ENCODE measurements at places on chromosomes 6 and 20. TPM values are rescaled to one million over a fixed set of nuclear protein-coding genes. Genes with fewer than 3 reads are reported as not detected.

DNA sequence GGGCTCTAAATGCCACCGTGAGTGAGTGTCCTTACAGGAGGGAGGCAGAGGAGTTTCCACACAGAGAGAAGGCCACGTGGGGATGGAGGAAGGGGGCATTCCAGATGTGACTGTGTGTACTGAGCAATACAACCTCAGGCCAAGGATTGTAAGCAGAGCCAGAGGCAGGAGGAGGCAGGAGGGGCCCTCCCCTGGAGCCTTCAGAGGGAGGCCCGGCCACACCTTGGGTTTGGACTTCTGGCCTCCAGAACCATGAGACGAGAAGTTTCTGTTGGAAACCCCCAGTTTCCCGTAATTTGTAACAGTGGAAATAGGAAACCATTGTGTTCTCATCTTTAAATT, 9.3 kb upstream of the KIF25 start:
- H3K27me3 ChIP-seq, result no peaks in the 10 kb centered on the region
- no peaks in the 10 kb centered on the region for H3K36me3 ChIP-seq
- no peak for DNase-seq
- no peaks in the 10 kb centered on the region for H3K4me1 ChIP-seq
- no peak overlapping the region for H3K4me3 ChIP-seq
- H3K27ac ChIP-seq, result peak overlapping the region; percentile 6

DNA sequence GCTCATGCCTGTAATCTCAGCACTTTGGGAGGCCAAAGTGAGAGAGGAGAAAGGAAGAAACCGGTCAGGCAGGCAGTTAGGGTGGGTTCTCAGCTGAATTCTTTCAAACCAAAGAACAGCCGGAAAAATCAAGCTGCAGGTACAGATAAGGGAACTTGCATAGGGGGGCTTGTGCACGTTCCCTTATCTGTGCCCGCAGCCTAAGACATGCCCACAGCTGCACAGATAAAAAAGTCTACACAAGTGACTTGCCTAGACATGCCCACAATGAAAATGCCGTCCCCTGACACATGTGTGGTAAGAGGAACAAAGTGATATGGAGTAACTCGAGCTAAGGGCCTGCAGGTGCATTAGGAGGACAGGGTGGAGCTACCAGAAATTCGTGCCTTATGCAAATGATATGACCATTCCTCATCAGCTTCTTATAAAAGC, 175.8 kb upstream of the SALL4 start:
- no peak for DNase-seq
- no peaks in the 10 kb centered on the region for H3K36me3 ChIP-seq
- no peaks in the 10 kb centered on the region for H3K27me3 ChIP-seq
- H3K4me3 ChIP-seq, result no peak overlapping the region
- H3K27ac ChIP-seq, result no peak overlapping the region

GRCh38 chr6:31142361-31142761, 3.5 kb upstream of the PSORS1C2 start:
- H3K27ac ChIP-seq, result peak overlapping the region; percentile 25
- peaks cover 7% of the 10 kb centered on the region for H3K36me3 ChIP-seq
- no peak for DNase-seq
- no peaks in the 10 kb centered on the region for H3K4me1 ChIP-seq
- no peak overlapping the region for H3K4me3 ChIP-seq

DNA sequence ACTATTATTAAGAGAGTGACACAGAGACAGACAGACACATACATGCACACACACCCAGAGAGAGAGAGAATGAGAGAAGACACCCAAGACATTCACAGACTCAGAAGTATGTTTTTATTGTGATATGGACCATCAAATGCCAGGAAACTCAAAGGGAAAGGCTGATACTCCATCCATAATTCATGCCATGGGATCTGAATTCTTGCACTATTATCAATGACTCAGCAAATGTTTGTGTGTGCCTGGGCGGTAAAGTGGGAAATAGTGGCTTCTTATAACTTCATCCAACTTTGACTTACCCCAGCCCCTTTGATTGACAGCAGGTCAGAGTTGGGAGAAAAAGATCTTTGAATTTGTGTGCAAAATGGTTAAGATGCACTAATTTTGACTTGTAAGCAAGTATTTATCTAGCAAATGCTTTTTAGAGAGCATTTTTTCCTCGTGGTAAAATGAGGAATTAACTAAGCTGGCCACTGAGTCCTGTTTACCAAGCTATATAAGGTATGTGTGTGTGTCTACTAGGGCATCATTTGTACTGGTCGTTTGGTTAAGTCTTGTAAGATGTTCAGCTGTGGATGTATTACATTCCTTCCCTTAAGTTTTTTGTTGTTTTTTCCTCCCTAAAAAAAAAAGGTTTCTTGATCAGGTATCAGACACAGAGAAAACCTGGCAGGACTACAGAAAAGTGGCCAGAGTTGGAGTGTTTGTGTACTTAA, 3.0 kb upstream of the CCN2 start:
- no peak for DNase-seq
- no peaks in the 10 kb centered on the region for H3K4me1 ChIP-seq
- no peak overlapping the region for H3K4me3 ChIP-seq
- peak overlapping the region; percentile 58 for H3K27ac ChIP-seq

DNA sequence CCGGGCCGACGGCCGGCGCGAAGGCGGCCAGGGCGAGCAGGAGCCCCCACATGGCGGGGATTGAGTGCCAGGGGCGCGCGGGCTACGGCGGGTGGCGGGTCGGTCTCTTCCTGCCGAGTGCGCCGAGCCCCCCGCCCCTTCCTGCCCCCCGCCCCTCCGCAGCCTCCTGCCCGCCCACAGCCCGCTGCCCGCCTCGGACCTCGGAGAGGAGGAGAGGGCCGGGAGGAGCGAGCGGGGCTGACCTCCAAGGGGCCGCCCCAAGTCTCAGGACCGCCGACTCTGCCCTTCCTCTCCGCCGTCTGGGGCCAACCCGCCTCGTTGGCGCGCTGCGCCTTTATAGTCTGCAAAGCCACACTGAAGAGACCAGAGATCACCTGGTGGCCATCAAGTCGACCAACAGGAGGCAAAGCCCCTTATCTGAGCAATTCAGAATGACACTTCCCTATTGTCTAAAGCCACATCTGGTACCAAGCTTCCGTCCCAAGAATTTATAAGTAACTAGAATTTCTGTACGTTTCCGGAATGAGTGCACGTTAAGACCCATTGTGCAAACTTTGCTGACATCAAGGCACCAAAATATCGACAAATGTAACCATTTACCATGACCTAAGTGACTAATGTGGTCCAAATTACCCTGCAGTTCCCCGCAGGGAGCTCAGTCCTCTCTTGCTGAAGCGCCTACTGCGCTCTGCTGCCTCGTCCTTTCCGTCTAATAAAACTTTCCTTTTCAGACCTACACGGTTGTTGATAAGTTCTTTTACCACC, at the start of gene CPXM1:
TSS of gene CPXM1 (minus strand) at position 107 of the 765 bp plus-strand sequence. CDS start at position 52, 55 bp downstream.
- no peaks in the 10 kb centered on the region for H3K36me3 ChIP-seq
- no peaks in the 10 kb centered on the region for H3K4me1 ChIP-seq
- no peak within 1 kb of the TSS for H3K27ac ChIP-seq
- DNase-seq, result no peak

- H3K4me3 ChIP-seq, result no peak overlapping the region
- H3K36me3 ChIP-seq, result no peaks in the 10 kb centered on the region
- peak; percentile 75 for DNase-seq
- H3K27me3 ChIP-seq, result no peaks in the 10 kb centered on the region
- peaks cover 19% of the 10 kb centered on the region for H3K4me1 ChIP-seq
- H3K27ac ChIP-seq, result no peak overlapping the region
Observed at GRCh38 chr6:47097092-47097945, 55.2 kb upstream of the ADGRF1 start.

- H3K4me3 ChIP-seq, result no peak overlapping the region
- no peak for DNase-seq
- peak overlapping the region; percentile 71 for H3K27ac ChIP-seq
Observed at GRCh38 chr6:36825994-36826393, 13.2 kb downstream of the CPNE5 start.

GRCh38 chr6:45728674-45729073, 287.0 kb downstream of the CLIC5 start:
- no peaks in the 10 kb centered on the region for H3K27me3 ChIP-seq
- DNase-seq, result no peak
- no peak overlapping the region for H3K27ac ChIP-seq
- no peaks in the 10 kb centered on the region for H3K4me1 ChIP-seq

- no peaks in the 10 kb centered on the region for H3K27me3 ChIP-seq
- peaks cover 54% of the 10 kb centered on the region for H3K4me1 ChIP-seq
- H3K4me3 ChIP-seq, result peak overlapping the region; percentile 76
- H3K27ac ChIP-seq, result peak overlapping the region; percentile 95
- no peak for DNase-seq
Observed at GRCh38 chr6:34390531-34391472, 1.7 kb downstream of the NUDT3 start.

DNA sequence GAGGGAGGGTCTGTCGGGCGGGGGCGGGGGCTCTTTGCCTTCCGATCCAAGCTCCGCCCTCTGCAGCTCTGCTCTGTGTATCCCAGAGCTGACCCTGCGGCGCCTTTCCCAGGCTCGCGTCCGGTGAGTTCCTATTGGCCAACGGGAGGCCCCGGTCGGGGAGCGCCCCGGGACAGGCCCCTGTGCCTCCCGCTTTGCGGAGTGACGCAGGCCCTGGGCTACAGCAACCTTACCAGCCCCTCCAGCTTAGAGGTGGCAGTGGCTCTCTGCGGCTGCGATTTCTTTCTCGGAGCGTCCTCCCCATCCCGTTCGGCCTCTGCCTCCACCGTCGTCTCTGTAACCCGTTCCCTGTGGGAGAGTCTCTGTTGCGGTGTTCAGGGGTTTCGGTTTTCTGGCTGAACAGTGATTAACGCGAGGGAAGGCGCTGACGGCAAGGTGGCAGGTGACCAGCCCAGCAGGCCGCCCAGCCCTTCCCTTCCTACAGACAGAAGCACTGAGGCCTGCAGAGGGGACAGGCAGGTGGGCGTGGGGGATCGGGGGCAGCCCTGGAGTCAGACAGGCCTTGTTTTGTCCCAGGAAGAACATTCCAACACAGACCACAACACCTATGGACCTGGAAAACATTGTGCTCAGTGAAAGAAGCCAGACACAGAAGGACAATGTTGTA, 18.1 kb upstream of the CEBPB start:
- H3K4me3 ChIP-seq, result peak overlapping the region; percentile 46
- H3K36me3 ChIP-seq, result no peaks in the 10 kb centered on the region
- H3K27ac ChIP-seq, result peak overlapping the region; percentile 93
- no peaks in the 10 kb centered on the region for H3K27me3 ChIP-seq
- H3K4me1 ChIP-seq, result peaks cover 20% of the 10 kb centered on the region
- DNase-seq, result peak; percentile 93

GRCh38 chr20:53494753-53495152, 98.9 kb downstream of the ZNF217 start:
- H3K4me3 ChIP-seq, result no peak overlapping the region
- H3K27me3 ChIP-seq, result no peaks in the 10 kb centered on the region
- DNase-seq, result no peak
- H3K36me3 ChIP-seq, result no peaks in the 10 kb centered on the region
- H3K4me1 ChIP-seq, result no peaks in the 10 kb centered on the region

DNA sequence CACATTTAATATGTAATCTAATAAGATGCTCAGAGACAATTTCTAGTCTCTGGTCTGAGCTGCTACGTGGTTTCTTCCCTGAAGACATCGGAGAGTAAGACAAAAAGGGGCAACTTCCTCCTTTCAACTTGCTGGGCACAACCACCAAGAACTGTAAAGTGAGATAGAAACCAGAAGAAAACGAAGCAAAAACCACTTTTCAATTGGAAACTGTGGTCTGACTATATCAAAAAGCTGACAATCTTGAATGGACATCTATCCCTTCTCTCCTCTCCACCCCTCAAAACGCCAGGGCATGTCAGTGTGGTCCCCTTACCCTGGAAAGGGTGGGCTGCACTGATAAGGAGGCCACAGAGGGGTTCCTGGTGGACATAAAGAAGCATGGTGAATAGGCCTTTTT, 269.1 kb downstream of the CD83 start:
- H3K27ac ChIP-seq, result no peak overlapping the region
- no peaks in the 10 kb centered on the region for H3K4me1 ChIP-seq
- no peaks in the 10 kb centered on the region for H3K27me3 ChIP-seq
- no peak for DNase-seq

DNA sequence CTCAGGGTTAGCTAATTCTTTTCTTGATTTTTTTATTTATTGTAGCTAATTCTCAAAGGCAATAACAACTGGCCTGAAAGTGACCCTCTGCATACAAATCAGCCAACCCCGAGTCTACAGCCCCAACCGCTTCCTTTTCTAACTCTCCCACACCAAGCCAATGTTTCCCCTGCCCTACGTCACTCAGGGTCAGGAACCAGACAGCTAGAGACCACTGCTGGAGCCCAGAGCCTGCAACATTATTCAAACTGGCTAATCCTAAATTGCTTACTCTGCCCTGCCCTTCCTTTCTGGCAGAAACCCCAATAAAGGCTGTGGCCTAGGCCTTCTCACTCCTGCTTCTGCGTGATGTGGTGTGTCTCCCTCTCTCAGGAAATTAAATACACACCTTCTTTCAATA, 320.7 kb downstream of the CBLN4 start:
- H3K27me3 ChIP-seq, result no peaks in the 10 kb centered on the region
- no peak overlapping the region for H3K27ac ChIP-seq
- H3K4me1 ChIP-seq, result no peaks in the 10 kb centered on the region
- H3K4me3 ChIP-seq, result no peak overlapping the region
- no peaks in the 10 kb centered on the region for H3K36me3 ChIP-seq

GRCh38 chr6:75377386-75377785, 92.8 kb upstream of the TMEM30A start:
- no peaks in the 10 kb centered on the region for H3K27me3 ChIP-seq
- DNase-seq, result no peak

DNA sequence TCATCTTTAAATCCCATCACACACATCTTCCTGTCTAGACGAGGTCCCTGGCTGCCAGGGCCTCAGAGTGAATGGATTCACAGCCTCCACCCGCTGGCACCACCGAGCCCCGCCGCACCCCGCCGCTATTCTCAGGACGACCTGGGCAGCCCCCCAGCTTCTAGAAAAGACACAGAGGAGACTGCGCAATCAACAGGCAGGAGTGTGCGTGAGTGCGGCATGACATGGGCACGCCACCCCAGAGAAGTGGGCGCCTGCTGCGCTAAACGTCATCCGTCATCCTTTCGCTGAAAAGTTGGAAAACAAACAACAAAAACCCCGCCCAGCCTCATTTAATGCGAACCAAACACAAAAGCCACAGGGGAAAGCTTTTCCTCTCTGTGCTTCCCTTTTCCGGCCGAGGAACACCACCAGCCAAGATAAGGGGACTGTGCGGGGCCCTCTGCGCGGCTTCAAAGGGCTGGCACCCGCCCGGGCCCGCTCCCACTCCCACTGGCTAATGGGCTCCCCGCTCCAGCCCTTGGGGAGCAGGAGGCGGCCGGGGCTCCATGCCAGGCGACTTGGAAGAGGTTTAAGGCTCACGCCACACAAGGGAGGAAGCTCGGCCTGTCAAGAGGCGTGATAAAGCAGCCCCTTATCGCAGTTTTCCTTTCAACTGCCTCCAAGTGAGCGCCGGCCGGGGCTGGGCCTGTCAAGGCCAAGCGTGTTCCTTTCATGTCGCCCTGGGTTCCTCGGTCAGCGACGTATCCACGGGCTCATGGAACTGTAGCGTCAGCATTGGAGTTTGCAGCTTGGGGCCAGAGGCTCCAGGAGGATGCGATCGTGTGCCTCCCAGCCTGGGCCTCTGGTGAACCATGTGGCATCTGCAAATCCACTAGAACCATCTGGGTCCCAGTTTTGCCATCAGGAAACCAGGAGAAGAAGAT, 50.1 kb downstream of the NFATC2 start:
- H3K4me1 ChIP-seq, result no peaks in the 10 kb centered on the region
- no peaks in the 10 kb centered on the region for H3K27me3 ChIP-seq
- peak; percentile 77 for DNase-seq
- H3K27ac ChIP-seq, result peak overlapping the region; percentile 29

Gene SPTLC3
- total RNA-seq, result 4.2 TPM

Gene MCCD1
- total RNA-seq, result not detected

Gene KCNQ5
- total RNA-seq, result not detected

Gene NOTCH4
- total RNA-seq, result 16.2 TPM

Gene RBPJL
- not detected for total RNA-seq

Gene FAM184A
- total RNA-seq, result 2.2 TPM

Gene SPEF1
- not detected for total RNA-seq

Measured in right atrium auricular region (tissue), 2 donors.